Fibroblast of gingiva (primary cell): ENCODE measurements at places on chromosomes 7 and 10.

- peak; percentile 84 for DNase-seq
Observed at GRCh38 chr10:69861251-69862240, 59.8 kb downstream of the COL13A1 start.

GRCh38 chr7:122743211-122743610 lies 40.5 kb upstream of the RNF148 start:
- no peak for DNase-seq

- DNase-seq: no peak
Observed at GRCh38 chr7:50952544-50952943, 169.8 kb upstream of the GRB10 start.

GRCh38 chr7:103336761-103337160 lies 7.8 kb downstream of the DNAJC2 start:
- no peak for DNase-seq

GRCh38 chr10:97724341-97724941 lies 10.9 kb downstream of the MARVELD1 start:
- peak; percentile 53 for DNase-seq

- peak; percentile 94 for DNase-seq
Observed at GRCh38 chr7:4667776-4668509, 14.2 kb upstream of the FOXK1 start.

DNA sequence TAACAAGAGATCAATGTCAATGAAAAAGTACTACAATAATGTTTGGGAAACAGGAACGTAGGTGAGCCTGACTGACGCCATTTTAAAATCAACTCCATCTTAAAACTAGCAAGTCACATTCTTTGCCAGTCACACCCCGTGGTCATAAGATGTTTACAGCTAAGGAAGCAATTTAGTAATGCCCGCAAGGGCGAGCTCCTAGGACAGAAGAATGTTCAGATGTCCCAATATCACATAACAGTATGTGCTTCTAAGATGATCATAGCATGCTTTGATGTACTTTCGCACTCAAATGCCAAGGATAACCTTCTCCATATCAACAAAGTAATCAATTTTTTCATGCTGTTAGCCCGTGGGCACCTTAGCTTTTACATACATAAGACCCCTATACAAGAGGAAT lies 113.8 kb upstream of the EGFR start:
- peak; percentile 91 for DNase-seq
